ENCODE measurements at places on chromosomes 3 and 15.

- no peak for DNase-seq
Measured at GRCh38 chr3:99114565-99115291, 213.2 kb upstream of the DCBLD2 start.

GRCh38 chr15:63602595-63602994, 5.4 kb downstream of the FBXL22 start:
- DNase-seq: no peak

- DNase-seq: no peak
Measured at GRCh38 chr3:9676785-9677184, 26.8 kb upstream of the CPNE9 start.

GRCh38 chr15:78749831-78750230, 61.4 kb downstream of the ADAMTS7 start:
- DNase-seq: no peak

- no peak for DNase-seq
Measured at GRCh38 chr3:52036829-52037228, 19.5 kb downstream of the DUSP7 start.

DNA sequence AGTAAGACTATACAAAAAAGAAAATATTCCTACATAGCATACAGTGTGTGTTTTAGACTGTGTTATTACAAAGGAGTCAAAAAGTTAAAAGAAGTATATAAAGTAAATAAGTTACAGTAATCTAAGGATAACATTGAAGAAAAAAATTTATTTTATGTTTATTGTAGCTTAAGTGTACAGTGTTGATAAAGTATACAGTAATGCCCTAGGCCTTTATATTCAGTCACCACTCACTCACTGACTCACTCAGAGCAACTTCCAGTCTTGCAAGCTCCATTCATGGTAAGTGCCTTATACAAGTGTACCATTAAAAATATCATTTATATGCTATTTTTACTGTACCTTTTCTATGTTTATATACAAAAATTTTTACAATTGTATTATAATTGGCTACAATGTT, 220.1 kb downstream of the BCHE start:
- no peak for DNase-seq

Data from T-helper 22 cell (primary cell).